ENCODE measurements at places on chromosomes 7 and 10.

GRCh38 chr10:75995041-75995430, 563.6 kb downstream of the LRMDA start:
- no peak for DNase-seq

DNA sequence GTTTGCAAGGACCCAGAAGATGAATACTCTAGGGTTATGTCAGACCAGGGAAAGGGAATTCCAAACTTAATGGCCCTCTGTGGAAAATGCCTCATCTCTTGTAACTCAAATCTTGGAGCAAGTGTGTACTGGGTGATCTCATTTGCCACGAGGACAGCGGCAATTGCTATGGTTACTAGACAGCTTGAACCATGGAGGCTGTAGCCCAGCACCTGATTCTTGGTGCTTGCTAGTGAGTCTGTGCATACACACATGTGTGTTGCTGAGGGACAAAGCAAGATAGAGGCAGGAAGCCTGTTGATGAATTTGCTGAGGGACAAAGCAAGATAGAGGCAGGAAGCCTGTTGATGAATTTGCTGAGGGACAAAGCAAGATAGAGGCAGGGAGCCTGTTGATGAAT, 58.6 kb upstream of the FEZF1 start:
- DNase-seq = no peak

DNA sequence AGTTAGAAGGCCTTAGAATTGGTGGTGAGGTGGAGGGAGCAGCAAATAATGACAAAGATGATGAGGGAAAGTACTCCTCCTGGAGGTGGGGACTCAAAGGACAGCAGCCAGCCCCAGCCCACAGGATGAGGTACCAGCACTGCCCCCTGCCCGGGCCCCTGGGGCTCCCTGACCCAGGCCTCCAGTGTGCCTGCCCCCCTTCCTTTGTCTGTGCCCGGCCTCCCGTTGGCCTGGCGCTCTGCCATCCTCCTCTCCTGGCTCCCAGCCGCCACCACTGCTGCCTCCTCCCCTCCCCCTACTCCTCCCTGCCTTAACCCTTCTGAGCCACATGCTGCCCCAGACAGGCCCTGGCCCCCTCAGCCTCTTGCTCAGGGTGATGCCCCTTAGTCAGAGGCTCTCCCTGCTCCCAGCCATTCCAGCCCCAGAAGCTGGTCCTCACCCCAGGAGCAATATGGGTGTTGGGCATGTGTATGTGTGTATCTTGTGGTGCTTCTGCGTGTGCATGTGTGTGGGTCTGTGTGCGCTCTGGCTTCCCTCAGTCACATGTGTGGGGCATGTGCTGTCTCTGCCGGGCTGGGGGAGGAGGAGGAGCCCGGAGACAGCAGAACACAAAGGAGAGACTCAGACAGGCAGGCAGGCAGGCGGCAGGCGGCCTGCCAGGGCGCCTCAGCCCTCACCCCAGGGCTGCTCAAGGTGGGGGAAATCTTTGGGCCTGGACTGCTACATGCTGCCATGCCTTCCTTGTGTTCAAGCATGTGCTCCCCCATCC, 2.6 kb downstream of the LDB1 start:
- DNase-seq = no peak

GRCh38 chr10:79610601-79611191, at the start of gene SFTPA1:
TSS of gene SFTPA1 (plus strand) at chr10:79610939. CDS start at chr10:79611826, 887 bp downstream.
- DNase-seq = no peak

- DNase-seq = no peak
These were observed 861 bp downstream of the NRBF2 start for GRCh38 chr10:63133821-63134557.

- DNase-seq = no peak
These were observed 291.0 kb downstream of the TNS3 start for GRCh38 chr7:47290867-47291266.

GRCh38 chr10:79139124-79139835, 70.5 kb downstream of the ZMIZ1 start:
- DNase-seq = no peak

DNA sequence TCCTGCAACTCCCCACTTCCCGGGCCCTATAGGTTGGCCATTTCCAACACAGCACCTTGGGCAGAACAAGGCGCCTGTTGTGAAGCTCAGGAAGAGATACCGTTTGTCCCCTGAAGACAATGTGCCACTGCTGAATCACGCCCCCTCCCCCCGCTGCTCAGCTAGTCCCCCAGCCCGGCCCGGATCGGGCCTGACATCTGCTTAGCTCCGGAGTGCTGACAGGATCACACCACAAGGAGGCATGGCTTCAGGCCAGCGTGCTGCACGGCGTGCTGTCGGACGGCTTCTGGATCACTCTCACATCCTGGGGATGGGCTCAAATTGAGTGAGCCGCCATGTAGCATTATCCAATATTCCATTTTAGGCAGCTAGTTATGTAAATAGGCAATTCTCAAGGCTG, 62.1 kb upstream of the EFCAB10 start:
- DNase-seq = no peak

- DNase-seq = no peak
These were observed 117.9 kb downstream of the FANK1 start for GRCh38 chr10:126014309-126014708.

GRCh38 chr7:107039199-107039900, 5.2 kb upstream of the PRKAR2B start:
- no peak for DNase-seq

- no peak for DNase-seq
These were observed 69.2 kb upstream of the PALS2 start for GRCh38 chr7:24504040-24504439.

GRCh38 chr10:116109881-116110280, 163.1 kb downstream of the GFRA1 start:
- DNase-seq = no peak

DNA sequence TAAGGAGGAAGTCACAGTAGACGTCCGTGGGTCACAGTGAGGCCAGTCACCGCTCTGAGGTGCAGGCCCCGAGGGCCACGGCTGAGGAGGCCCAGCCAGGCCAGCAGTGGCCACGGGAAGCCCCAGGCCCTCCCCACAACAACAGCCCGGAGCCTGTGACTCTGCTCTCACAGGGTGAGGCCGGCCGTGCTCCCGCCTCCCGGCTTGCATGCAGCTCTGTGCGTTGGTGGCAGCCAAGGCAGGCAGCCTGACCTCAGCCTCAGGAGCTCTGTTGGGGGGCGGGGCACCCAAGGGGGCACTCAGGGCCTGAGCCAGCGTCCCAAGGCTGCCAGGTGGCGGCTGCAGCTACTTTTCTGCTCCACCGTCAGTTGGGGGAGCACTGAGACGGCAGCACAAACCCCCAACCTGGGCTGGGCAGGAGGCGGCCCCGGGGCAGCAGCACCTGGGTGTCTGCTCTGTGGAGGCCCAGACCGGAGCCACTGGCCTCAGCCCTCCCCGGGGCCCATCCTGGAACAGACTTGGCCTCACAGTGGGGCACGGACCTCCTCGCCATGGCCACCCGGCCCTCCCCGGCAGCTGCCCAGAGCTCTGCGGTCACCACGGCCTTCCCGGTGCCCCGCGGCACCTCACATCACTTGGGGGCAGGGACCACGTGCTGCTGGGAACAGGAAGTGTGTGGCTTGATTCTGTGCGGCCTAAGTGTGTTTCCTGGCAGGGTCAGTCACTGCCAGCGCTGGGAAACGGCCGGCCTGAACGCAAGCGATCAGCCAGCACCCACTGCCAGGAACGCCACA, 13.3 kb downstream of the CYP2W1 start:
- DNase-seq = no peak

- DNase-seq = no peak
These were observed 175.8 kb downstream of the TNS3 start for GRCh38 chr7:47405921-47406800.

DNA sequence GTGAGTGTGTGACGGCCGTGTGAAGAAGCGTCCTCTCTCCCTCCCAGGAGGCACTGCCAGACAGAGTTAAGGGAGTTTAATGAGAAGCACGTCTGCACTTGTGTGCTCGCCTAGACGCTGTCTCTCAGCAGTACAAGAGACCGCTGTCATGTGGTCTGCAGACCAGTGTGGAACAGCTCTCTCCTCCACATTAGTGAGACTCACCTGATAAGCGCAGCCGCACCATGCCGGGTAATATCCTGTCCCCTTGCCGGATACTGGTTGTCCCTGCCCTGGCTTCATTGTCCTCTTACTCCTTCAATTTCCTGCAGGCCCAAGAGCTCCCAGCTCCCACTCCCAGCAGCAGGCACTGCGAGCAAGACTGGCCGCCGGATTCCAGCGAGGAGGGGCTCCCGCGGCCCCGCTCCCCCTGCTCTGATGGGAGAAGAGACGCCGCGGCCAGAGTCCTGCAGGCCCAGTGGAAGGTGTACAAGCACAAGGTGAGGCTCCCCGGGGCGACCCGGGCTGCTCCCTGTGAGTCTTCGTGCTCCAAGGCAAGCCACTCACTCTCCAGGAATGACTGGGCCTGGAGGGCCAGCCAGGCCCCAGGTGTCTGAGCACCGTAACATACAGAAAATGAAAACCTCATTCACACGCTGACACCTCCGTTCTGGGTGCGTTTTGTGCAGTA, 33.5 kb upstream of the TTYH3 start:
- DNase-seq = no peak

DNA sequence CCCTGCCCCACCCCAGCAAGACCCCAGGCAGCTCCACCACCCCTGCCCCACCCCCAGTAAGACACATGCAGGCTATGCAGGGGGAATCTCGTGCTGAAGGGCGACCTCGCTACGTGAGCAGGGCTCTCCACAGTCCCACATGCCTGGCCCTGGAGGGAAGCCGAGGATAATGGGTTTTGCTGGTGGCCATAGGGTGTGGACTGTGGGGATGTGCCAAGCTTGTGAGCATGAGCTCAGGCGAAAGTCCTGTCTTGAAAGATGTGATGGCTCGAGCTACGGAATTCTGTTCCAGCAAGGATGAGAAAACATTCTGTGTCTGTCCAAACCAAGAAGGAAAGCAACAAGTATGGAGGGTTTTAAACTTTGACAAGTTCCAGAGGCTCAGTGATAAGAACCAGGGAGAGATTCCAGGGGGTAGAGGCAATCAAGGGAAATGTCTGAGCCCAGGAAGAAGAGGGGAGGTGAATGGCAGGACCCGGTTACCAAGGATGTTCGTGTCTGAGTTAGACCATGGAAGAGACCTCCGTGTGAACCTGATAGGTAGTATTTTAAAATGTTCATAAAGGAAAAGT, 63.1 kb downstream of the PYROXD2 start:
- DNase-seq = no peak
